DMS53 (cell line): ENCODE measurements at places on chromosomes 2 and 18.

- no peak for DNase-seq
Observed at GRCh38 chr18:61908661-61909060, 15.9 kb upstream of the RNF152 start.

DNA sequence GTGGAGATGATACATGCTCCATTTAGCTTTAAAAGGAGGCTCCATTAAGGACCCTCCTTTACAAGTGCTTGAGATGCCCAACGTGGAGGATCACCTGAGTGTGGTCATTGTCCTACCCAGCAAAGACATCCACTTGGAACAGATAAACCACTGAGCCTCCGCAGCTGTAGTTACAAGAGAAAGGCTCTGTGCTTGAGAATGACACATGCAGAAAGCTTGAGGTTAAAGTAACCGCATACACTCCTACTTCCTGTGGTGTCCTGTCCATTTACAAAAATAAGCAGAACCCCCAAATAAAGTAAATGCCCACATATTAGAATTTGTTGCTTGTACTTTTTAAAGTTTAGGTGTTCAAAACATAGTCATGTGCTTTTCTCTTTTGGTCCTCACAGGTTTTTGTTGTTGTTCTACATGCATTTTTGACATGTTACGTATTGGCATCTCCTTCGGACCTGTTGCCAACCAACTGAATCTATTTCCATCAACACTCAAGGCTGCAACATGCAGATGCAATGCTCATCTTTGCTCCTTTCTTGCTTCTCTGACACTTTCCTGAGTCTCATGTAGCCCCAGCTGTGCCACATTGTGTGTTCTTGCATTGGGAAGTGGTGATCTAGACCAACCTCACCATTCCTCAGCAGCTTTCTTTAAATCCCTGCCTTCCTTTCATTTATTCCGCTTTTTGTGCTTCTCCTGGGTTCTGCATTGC is 56.0 kb downstream of the SERPINB7 start:
- no peak for DNase-seq

GRCh38 chr2:189238903-189239302 is 59.3 kb upstream of the COL5A2 start:
- DNase-seq, result no peak

- peak; percentile 21 for DNase-seq
Observed at GRCh38 chr2:211144078-211144477, 587.7 kb downstream of the CPS1 start.

DNA sequence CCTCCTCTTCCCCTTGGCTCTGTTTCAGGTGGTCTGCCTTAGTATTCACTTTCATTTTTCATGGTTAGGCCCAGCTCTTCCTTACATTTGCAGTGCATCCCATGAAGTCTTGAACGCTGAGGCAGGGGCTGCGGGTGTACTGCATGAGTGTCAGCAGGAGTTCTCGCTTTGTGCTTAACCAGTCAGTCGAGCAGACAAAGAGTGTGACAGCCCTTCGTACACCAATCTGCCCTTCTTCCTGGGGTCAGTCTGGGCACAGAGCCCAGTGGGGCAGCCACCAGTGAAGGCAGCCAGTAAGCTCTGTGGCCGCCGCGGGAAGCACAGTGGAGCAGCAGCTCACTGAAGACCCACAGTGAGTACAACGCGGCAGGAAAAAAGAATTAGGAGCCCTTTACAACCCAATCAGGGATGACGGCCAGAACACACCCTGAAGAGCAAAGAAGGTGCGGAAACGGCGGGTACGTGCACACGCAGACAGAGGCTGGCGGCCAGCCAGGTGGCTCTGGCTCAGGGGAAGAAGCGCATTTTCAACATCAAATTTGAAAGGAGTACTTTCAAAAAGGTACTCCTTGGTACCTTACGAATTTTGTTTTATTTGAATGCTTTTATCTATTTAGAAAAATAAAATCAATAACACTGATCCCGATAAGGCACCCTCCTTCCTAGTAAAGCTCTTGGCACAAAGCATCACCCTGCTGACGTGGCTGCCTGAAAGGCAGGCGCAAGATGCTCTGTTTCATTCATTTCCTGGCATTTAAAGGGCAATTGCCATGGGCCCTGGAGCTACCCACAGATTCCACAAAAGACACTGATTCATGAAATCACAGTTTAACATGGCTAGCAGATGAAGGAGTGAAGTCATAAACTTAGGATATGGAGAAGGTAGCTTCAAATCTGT is 47.0 kb upstream of the SEMA4C start:
- no peak for DNase-seq

GRCh38 chr18:36761186-36761698 is 67.6 kb downstream of the TPGS2 start:
- no peak for DNase-seq

GRCh38 chr2:188869550-188869949 is 104.6 kb upstream of the COL3A1 start:
- no peak for DNase-seq

GRCh38 chr2:149606251-149606811 is 18.8 kb upstream of the MMADHC start:
- peak; percentile 24 for DNase-seq

DNA sequence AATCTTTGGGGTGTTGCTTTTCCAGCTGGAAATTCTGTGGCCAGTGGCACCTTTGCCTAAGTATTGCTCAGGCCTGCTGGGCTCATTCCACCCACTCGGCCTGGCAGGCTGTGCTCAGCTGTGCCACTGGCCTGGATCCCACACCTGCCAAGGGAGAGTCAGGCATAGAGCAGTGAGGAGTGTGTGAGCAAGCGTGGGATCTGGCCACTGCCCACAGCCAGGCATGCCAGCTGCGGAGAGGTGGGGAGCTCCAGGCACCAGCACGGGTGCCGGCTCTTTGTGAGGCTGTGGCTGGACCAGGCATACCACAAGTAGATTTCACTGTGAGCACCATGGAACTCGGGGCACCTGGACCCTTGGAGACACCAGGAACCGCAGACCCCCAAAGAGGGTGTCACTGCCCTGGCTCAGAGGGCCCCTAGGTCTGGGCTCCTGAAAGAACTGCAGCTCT is 118.1 kb upstream of the MAP2 start:
- no peak for DNase-seq

GRCh38 chr18:8983195-8983594 is 119.3 kb upstream of the NDUFV2 start:
- DNase-seq, result no peak

- DNase-seq, result no peak
Observed at GRCh38 chr2:16948710-16949109, 283.1 kb upstream of the CYRIA start.

DNA sequence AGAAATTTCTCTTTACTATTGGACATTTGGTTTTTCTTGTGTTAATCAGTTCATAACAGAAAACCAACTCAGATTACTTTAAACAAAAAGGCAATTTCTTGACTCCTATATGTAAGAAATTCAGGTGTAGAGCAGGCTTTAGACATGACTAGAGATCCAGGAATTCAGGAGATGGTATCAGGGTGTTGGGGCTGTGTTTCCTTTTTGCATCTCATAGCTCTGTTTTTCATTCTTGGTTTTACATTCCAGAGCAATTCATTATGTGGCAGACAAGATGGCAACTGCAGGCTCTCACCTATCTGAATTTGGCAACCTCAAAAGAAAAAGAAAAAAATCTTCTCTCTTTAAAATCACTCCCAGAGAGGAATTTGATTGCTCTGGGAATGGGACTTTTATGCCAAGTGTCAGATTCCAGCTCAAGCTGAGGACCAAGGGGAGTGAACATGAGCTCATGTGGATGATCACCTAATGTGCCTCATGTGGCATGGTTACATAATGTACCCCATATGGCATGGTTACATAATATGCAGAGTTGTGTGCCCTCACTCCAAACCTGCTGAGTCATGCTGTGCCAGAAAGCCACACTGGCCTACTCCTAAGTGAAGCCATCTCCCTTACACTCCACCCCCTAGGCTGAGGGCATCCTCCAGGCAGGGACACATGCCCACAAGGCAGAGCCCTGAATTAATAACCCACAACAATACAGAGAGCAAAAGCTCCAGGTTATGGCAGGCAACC is 282.7 kb downstream of the MBD2 start:
- DNase-seq, result peak; percentile 76

GRCh38 chr2:1951586-1951985 is 207.3 kb upstream of the PXDN start:
- no peak for DNase-seq

- no peak for DNase-seq
Observed at GRCh38 chr2:26934335-26934724, 36.1 kb upstream of the MAPRE3 start.

DNA sequence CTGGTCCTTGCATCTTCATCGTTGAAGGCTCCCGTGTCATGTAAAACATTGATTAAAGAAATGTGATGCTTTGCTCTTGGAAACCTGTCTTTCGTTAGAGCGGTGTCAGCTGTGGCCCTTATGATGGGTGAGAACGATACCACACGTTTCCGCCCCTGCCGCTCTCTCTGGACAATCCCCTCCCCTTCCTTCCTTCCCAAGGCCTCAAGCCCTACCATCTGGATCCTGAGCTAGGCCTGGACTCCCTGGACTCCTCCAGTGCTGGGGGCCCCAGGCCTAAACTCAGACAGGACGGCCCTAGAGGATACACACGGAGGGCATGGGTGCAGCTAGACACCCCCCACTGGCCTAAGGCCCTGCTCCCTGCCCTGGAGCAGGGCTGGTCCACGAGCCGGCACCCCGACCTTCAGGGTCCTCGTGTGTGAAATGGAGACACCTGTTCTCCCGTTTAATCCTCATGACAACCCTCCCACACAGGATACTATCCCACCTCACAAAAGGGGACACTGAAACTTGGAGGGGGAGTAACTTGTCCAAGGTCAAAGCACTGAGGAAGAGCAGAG is 13.2 kb downstream of the BIN1 start:
- no peak for DNase-seq

GRCh38 chr2:216501854-216502253 is 3.2 kb downstream of the RPL37A start:
- no peak for DNase-seq

GRCh38 chr2:231483398-231484329 is 19.4 kb upstream of the NCL start:
- no peak for DNase-seq

DNA sequence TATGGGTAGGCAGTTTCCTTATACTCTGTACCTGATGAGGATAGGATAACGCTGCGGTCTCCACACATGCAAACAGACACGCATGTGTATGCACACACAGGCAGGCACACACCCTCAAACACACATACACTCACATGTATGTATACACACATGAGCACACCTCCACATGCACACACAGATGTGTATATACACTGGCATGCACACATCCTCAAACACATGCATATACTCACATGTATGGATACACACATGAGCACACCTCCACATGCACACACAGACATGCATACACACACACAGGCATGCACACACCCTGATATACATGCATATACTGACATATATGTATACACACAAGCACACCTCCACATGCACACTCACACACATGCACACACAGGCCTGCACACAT is 267.8 kb upstream of the HDAC4 start:
- no peak for DNase-seq

DNA sequence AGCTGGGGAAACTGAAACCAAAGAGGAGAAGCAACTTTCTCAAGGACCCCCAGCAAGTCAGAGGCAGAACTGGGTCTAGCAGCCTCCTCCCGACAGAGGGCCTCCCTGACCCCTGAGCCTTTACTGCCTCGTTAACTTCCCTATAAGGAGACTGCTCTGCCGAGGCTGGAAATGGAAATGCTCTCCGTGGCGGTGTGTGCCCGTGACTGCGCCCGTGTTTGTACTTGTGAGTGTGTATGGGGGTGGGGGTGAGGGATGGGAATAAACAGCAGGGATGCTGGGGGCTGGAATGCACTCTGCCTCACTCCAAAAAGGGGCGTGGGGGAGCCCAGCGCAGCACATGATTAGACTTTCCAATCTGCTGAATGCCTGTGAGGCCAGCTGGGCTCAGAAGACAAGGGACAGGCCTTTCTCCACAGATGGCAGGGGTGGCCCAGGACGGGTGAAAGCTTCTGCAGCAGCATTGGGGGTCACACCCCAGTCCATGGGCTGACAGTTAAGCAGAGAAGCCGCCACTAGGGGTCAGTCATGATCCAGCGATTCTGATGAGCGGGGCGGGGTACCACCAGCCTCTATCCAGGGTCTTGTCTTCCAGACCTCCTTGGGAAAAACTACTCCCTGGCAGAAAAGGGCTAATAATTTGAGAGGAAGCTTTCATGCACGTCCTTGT is 26.8 kb downstream of the MPHOSPH10 start:
- DNase-seq, result peak; percentile 66

GRCh38 chr2:15756882-15757819 is 165.5 kb downstream of the DDX1 start:
- DNase-seq, result no peak

GRCh38 chr2:104028061-104028460 is 825.9 kb upstream of the POU3F3 start:
- no peak for DNase-seq

- no peak for DNase-seq
Observed at GRCh38 chr2:175372704-175373701, 191.5 kb upstream of the ATP5MC3 start.

- DNase-seq, result no peak
Observed at GRCh38 chr2:120959426-120959825, 223.8 kb downstream of the GLI2 start.

DNA sequence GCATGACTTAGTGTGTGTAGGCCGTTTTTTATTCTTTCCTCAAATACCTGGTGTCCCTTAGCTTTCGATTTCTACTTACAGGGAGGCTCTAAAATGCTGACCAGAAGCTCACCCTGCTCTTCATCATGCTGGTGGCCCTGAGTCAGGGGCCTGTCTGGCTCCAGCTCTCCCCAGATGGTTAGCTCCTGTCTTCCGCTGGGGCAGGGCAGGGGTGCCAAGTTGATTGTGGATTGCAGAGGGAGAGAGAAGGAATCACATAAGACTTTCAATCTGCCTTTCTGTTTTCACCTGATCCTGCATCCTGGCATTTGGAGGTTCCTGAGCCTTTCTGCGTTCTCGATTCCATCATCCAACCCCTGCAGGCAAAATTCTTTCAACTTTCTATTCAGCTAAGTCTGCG is 4.2 kb downstream of the CIB4 start:
- DNase-seq, result no peak

DNA sequence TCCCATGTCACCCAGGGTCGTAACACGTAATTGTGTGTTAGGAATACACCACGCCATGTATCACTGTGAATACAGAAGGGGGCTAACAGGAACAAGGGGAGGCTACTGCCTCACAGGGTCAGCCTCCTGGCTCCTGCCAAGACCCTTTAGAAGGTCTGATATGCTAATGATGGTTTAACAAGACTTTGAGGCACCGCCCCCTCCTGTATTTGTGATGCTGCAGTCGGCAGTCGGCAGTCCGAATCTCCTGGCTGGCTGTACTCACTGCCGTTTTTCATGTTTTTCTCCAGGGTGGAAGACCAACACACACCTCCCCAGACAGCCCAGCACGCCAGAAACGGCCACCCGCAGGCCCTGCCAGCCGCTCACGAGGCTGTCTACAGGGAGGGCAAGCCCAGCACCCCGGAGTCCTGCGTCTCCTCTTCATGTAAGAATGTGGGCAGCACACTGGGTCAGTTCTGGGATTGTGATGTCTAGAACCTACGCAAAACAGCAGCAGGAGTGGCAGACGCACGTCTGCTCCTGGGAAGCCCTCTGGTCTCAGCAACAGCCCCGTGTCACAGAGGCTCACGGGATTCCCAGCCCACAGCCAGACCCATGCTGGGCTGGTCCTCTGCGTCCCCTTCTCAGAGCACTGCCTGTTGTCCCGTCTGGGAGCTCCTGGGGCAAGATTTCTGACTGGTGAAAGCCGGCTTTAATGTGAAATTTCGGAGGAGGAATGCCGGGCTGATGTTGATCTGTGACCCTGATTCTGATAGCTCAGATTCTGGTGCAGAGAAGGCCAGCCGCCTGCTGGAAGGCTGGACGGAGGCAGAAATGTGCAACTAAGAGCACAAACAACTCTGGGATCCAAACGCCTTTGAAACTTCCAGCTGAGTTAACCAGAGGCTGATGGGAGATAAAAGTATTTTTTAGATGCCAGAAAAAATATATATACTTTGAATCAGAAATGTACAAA is 39.7 kb upstream of the B3GNT7 start:
- DNase-seq, result no peak

GRCh38 chr2:120491111-120491625 is 145.2 kb downstream of the INHBB start:
- no peak for DNase-seq
